ENCODE measurements at places on chromosomes 13 and 19. TPM values are rescaled to one million over a fixed set of nuclear protein-coding genes. Genes with fewer than 3 reads are reported as not detected.
A peak's percentile ranks its signal among the peaks of the same experiment; 100 is the strongest.

Gene KCNC3
- total RNA-seq, result 3.8 TPM

DNA sequence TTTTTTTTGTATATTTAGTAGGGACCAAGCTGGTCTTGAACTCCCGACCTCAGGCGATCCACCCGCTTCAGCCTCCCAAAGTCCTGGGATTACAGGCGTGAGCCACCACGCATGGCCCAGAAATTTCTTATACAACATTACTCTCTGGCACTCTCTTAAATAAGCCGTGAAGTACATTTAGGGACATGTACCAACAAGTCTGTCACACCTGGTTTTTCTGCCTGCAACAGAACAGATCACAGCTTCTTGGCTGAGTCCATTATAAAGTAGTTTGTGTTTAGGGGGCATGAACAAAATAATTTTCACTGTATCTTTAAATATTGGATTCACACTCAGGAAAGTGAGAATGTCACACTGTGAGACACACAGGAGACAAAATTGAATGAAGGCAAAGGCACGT, 1567.3 kb downstream of the SLITRK5 start:
- H3K27me3 ChIP-seq, result no peaks in the 10 kb centered on the region
- no peak for DNase-seq
- H3K4me1 ChIP-seq, result no peaks in the 10 kb centered on the region
- no peaks in the 10 kb centered on the region for H3K36me3 ChIP-seq
- no peak overlapping the region for H3K27ac ChIP-seq

Gene ZNF845
- total RNA-seq, result 3.1 TPM

- no peaks in the 10 kb centered on the region for H3K27me3 ChIP-seq
- no peaks in the 10 kb centered on the region for H3K4me1 ChIP-seq
- no peak overlapping the region for H3K4me3 ChIP-seq
- H3K27ac ChIP-seq, result no peak overlapping the region
- H3K36me3 ChIP-seq, result no peaks in the 10 kb centered on the region
- no peak for DNase-seq
These were observed 616.2 kb upstream of the SPRY2 start for GRCh38 chr13:80957019-80957655.

DNA sequence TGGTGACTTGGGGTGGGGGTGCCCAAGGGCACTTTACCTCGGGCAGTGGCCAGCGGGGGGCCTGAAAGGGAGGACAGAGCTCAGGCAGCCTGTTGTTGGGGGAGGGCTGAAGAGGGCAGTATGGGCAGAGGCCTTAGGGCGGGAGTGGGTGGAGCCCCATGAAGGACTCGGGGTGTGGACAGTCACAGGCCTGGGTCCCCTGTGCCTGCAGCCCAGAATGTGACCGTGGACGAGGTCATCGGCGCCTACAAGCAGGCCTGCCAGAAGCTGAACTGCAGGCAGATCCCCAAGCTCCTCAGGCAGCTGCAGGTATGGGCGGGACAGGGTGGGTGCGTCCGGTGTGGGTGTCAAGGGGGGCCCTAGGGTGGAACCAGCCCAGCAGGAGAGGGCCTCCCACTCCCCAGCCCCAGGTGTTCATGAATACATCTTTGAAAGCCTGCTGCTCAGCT, 22.5 kb downstream of the NKPD1 start:
- DNase-seq, result no peak
- H3K4me1 ChIP-seq, result no peaks in the 10 kb centered on the region
- peaks cover 21% of the 10 kb centered on the region for H3K36me3 ChIP-seq

GRCh38 chr19:49937750-49938381, 8.6 kb upstream of the NUP62 start:
- peaks cover 3% of the 10 kb centered on the region for H3K4me1 ChIP-seq
- H3K4me3 ChIP-seq, result peak overlapping the region; percentile 30
- H3K36me3 ChIP-seq, result no peaks in the 10 kb centered on the region
- peak; percentile 78 for DNase-seq
- no peak overlapping the region for H3K27ac ChIP-seq

DNA sequence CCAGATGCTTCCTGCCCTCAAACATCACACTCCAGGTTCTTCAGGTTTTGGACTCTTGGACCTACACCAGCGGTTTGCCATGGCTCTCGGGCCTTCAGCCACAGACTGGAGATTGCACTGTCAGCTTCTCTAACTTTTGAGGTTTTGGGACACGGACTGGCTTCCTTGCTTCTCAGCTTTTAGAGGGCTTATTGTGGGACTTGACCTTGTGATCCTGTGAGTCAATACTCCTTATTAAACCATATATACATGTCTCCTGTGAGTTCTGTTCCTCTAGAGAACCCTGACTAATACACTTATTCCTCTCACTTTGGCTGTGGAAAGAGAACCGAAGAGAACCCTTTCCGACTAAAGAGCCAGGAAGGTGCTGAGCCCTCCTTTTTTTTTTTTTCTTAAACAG, 53.6 kb downstream of the LMO7 start:
- H3K4me3 ChIP-seq, result no peak overlapping the region
- H3K4me1 ChIP-seq, result no peaks in the 10 kb centered on the region
- no peak for DNase-seq
- H3K27me3 ChIP-seq, result no peaks in the 10 kb centered on the region
- H3K36me3 ChIP-seq, result no peaks in the 10 kb centered on the region

Gene C19orf85
- not detected for total RNA-seq

Gene KLF1
- not detected for total RNA-seq
